AG09309 (cell line): ENCODE measurements at places on chromosomes 5 and 9.

DNA sequence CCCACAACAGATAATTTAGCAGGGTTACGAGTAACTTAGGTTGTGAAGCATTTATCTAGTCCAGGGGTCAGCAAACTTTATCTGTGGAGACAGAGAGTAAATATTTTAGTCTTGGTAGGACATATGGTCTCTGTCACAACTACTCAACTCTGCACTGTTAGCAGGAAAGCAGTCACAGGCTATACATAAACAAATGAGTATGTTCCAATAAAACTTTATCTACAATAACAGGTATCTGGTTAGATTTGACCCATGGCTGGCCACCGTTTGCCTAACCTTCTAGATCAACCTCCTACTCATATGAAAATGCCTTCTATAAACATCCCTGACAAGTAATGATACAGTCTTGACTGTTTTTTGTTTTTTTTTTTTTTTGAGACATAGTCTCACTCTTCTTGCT is 13.0 kb upstream of the HK3 start:
- no peak for DNase-seq

DNA sequence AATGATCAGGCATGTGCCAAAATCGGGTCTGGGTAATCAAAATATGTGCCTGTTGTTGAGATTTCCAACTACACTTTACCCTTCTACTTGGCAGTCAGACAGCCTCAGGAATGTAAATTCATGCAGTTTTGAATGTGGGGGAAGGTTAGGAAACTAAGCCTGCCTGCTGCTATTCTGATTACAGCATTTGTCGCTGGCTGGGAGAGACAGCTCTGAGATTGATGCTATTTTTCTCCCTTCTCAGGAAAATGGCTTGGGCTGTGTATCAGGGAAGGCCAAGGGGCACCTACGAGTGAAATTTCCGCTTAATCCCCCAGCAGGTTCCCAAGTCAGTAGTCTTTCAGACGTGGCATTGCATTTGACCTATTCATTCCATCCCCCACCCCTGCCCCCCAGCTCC is 3.6 kb upstream of the RGS7BP start:
- no peak for DNase-seq

GRCh38 chr5:6401410-6401809 is 23.1 kb upstream of the MED10 start:
- DNase-seq: no peak

DNA sequence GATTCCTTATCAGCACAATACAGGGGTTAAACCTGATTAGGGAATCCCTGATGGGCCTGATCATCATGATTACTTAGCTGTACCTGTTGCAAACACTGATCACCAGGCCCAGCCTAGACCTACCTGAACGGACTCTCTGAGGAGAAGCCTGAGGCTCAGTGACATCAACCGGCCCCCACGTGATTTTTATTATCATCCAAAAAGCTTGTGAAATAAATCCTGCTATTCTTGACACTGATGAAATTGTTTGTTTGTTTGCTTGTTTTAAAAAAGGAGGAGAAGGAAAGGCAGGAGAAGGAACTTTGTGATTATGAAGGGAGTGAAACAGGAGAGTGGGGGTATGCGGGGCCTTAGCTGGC is 18.1 kb downstream of the LCP2 start:
- no peak for DNase-seq

GRCh38 chr9:132210472-132211145 is 48.8 kb downstream of the NTNG2 start:
- no peak for DNase-seq

GRCh38 chr5:58009754-58010153 is 450.1 kb downstream of the PLK2 start:
- no peak for DNase-seq

GRCh38 chr5:169354263-169354662 is 53.3 kb upstream of the SLIT3 start:
- no peak for DNase-seq

DNA sequence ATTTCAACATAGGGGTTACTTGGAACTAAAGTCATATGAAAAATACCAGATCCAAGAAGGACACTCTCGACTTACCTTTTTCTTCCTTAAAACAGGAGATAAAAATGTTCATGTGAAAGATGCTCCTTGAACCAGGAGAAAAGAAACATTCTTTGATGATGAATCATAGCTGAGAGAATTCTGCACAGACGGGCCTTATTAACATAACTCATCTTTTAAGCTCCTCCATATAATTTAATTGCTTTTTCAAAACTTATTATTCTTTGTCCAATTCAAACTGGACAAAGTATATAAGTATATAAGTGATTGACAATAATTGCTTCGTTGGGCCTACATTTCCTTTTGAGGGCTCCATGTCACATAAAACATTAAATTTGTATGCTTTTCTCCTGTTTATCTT is 945.2 kb upstream of the C9orf72 start:
- DNase-seq: no peak

GRCh38 chr9:107251756-107252322 is 31.2 kb upstream of the RAD23B start:
- DNase-seq: peak; percentile 80

GRCh38 chr9:107462691-107463090 is 26.9 kb downstream of the KLF4 start:
- no peak for DNase-seq

DNA sequence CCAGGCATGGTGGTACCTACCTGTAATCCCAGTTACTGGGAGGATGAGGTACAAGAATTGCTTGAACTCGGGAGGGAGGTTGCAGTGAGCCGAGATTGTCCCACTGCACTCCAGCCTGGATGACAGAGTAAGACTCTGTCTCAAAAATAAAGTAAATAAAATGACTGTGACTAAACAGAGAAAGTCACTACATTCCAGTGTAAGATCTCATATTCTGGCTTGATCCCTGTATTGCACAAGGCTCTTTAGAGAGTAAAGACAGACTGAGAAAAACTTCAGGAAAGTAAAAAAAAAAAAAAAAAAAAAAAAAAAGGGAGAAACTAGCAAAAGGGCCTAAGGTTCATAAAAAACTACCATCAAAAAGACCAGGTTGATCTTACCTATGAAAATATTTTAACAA is 106.6 kb upstream of the PJA2 start:
- no peak for DNase-seq

GRCh38 chr5:111422245-111422644 is 90.1 kb downstream of the STARD4 start:
- no peak for DNase-seq
